ENCODE measurements at places on chromosomes 13 and 19.

- DNase-seq: no peak
These were observed 7.1 kb downstream of the ARID3A start for GRCh38 chr19:932648-933552.

DNA sequence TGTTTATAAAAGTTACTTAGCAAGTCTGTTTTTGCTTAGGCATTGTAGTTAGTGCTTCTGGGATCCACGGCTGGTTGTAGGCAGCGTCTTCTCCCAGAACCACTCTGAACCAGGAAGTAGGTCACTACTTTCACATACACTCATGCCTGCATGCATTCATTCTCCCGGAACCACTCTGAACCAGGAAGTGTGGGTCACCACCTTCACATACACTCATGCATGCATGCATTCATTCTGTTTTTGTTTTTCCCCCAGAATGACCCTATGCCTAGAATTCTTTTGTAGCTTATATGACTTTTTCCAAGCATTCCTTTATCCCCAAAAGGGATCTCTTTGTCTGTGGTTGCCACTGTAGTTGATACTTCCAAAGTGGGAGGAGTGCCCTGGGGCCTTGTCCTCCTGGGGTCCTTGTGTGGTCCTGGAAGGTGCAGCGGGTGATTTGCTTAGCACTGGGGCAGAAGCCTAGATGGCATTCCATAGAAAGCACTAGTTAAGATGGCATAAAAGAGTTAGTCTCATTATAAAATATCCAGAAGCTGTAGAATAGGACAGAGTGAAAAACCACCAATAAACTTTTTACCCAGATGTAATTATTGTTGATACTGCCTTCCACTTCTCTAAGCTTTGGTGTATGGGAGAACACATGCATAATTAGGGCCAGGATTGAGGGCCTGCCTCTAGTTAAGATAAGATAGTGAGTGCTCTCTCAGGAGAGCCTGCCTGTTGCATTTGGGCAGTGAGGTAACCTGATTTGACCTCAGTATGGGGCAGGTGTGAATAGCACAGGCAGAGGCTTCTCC, 68.6 kb upstream of the TEX29 start:
- DNase-seq: no peak

GRCh38 chr19:19468424-19469050, 46.8 kb downstream of the TSSK6 start:
- no peak for DNase-seq

GRCh38 chr13:19634256-19634740, 839 bp downstream of the MPHOSPH8 start:
- no peak for DNase-seq

GRCh38 chr13:48727241-48728011, 73.7 kb downstream of the CYSLTR2 start:
- DNase-seq: no peak

- DNase-seq: no peak
These were observed 61.3 kb upstream of the MEDAG start for GRCh38 chr13:30844548-30845296.

DNA sequence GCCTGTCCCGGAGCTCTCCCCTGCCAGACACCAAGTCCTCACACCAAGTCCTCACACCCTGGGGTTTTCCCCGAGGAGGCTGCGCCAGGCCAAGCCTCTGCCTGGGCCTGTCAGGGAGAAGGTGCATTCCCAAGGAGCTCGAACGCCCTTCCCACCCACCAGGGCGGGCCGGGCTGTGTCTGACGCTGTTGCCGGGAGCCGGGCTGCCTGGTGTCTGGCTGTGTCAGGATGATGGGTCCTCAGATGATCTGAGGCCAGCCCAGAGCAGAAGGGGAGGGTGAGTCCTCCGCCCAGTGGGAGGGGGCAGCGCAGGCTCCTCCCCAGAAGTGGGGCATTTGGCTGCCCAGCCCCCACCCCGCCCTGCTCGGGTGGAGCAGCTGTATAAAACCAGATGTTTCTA, 2.3 kb upstream of the HAS1 start:
- no peak for DNase-seq

DNA sequence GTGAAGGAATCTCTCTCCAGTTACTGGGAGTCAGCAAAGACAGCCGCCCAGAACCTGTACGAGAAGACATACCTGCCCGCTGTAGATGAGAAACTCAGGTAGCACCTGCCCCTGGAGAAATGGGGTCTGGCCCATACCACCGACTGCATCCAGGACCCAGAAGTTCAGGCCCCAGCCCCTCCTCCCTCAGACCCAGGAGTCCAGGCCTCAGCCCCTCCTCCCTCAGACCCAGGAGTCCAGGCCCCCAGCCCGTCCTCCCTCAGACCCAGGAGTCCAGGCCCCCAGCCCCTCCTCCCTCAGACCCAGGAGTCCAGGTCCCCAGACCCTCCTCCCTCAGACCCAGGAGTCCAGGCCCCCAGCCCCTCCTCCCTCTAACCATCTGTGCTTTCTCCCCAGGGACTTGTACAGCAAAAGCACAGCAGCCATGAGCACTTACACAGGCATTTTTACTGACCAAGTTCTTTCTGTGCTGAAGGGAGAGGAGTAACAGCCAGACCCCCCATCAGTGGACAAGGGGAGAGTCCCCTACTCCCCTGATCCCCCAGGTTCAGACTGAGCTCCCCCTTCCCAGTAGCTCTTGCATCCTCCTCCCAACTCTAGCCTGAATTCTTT, 3.0 kb downstream of the APOC2 start:
- no peak for DNase-seq

DNA sequence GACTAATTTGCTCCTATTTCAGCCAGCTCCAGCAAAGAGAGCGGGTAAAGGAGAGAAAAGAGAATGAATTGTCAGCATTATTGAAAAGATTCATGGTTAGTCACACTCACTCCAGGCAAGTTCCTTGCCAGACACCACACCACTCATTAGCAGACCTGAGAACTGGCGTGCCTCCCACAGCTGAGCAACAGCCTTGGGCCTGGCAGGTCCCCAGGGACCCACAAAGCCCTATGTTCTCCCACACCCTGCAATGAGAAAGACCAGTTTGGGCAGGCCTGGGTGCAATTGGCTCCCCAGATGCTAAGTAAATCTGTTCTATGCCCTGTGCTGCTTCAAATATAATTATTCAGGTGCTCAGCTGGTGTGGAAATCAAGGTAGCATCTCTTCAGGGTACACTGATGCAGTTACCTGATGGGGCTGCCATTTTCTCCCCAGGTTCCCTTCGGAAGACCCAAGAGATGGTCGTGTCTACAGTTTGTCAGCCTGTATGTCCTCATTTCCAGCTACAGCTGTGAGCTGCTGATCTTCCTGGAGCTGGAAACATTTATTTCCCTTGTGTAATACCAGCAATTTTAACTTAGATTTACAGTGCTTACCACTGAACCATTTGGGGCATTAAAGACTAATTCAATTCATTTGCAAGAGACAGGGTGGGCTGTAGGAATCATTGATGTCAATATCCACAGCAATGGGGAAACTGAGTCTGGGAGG, 405.0 kb downstream of the COG6 start:
- DNase-seq: peak; percentile 64

GRCh38 chr13:110942248-110942981, 27.5 kb upstream of the ANKRD10 start:
- DNase-seq: no peak

GRCh38 chr13:79380997-79381396, 25.1 kb downstream of the RBM26 start:
- no peak for DNase-seq

GRCh38 chr13:110422913-110423688, 116.0 kb downstream of the COL4A2 start:
- DNase-seq: no peak

DNA sequence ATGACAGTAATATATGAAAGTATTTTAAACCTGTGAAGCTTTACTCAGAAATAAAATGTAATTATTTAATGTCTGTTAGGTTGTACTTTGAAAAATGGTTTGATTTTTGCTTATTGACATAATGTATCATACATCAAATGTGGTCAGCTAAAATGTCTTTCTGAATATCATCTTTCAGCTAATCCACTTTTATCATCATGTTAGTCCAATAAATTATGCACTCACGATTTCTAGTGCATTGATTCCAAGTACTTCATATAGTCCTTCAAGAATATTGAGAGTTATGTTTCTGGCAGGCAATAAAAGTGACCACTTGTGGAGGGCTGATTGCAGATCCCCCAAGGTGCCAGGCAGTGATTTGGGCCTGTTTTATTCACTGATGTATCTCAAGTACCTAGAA, 1204.1 kb downstream of the OLFM4 start:
- peak; percentile 2 for DNase-seq

GRCh38 chr19:33280351-33280921, 21.9 kb downstream of the CEBPA start:
- DNase-seq: no peak

GRCh38 chr13:24339937-24340607, 30.7 kb downstream of the C1QTNF9 start:
- no peak for DNase-seq

- no peak for DNase-seq
These were observed 769.9 kb upstream of the SLITRK6 start for GRCh38 chr13:86569119-86569518.

DNA sequence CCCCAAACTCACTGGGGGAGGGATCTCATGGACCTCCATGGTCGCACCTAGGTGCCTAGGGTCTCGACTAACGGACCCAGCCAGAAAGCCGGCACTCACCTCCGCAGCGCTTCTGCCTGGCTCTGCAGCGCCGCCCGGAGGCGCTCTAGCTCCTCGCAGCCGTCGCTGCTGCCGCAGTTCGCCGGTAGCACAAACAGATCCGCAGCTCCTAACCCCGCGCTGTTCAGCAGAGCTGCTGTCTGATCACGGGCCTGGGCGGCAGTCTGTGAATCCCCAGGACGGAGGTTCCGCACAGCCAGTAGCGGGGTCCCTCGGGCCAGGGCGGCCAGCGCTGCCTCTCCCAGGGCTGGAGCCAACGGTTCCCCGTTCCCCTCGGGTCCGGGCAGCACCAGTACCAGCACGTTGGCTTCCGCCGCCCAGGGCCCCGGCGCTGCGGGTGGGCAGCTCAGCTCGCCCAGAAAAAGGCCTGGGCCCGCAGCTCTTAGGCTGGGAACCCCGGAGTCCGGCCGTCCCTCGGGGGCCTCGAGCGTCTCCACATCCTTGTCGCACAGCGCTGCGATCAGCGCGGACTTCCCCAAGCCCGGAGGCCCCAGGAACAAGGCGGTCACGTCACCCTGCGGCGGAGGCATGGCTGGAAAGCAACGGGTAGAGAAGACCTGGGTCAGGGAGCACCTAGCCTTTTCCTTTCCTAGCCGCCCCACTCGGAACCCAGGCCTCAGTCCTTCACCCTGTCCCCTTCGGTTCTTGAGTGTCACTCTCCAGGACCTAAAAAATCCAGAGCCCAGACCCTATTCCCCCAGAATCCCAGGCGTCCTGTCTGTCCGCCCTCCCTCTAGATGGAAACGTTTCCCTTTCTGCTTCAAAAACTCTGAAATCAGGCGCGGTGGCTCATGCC, 977 bp downstream of the IRGQ start:
- DNase-seq: peak; percentile 64

GRCh38 chr13:65915195-65915594, 1314.9 kb downstream of the PCDH9 start:
- no peak for DNase-seq

DNA sequence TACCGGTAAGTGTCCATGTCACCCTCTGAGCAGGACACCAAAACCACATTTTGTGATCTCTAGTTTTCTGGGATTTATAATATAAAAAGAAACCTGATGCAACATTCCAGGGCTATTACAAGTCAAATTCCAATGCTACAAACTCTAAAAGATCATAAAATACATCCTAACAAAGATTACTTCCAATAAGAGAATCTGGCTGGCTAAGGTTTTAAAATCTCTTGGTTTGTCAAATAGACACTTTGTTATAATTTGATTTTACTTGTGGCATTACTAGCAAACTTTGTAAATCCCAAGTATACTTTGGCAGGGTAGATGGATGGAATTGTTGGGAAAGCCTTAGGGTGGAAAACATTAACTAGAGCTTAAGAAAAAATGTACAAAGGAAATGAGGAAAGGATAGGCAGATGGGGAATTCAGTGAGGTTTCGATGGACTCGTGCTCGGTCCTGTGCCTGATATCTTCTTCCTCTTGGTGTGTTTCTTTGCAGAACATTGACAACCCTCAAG, 74.0 kb upstream of the POMP start:
- DNase-seq: no peak

DNA sequence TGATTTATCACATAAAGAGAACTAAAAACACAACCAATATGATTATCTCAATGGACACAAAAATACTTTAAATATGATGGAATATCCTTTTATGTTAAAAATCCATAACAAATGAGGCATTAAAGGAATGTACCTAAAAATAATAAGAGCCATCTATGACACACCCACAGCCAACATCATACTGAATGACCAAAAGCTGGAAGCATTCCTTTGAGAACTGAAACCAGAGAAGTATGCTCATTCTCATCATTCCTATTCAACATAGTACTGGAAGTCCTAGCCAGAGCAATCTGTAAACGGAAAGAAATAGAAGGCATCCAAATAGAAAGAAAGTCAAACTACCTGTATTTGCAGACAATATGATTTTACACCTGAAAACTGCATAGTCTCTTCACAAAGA, 671.0 kb downstream of the SLITRK1 start:
- no peak for DNase-seq

- DNase-seq: no peak
These were observed 8.9 kb downstream of the DYRK1B start for GRCh38 chr19:39825093-39825463.

DNA sequence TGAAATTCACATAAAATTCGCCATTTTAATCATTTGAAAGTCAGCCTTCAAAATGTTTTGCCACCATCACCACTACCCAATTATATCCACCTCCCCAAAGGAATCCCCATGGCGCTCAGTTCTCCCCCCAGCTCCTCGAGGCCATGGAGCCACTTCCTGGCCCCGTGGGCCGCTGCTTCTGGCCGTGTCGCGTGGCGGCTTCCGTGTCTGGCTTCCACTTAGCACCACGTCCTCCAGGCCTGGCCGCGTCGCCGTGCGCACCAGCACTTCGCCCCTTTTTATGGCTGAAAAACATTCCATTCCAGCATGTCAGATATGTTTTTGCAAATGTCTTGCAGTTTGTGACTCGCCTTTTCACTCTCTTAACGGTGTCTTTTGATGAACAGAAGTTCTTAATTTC, 46.7 kb upstream of the DCUN1D2 start:
- DNase-seq: no peak

GRCh38 chr19:14563989-14564651, 7.7 kb downstream of the NDUFB7 start:
- DNase-seq: no peak

DNA sequence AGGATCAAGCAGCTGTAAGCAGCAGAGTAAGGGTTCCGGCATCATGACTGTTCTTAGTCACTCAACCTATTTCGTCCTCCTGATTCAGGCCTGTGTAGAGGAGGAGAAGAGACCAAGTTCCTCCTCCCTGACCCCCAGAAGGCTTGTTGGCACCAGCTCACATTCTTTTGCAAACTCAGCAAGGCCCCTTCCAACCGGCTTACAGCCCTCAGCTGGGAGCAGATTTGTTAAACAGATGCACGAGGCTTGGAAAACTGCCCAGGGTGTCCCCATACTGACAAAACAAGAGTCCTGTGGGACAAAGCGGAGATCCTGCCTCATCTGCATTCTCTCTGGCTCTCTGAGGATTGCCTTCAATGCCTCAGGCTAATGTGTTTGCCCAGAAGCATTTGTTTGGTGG, 113.2 kb upstream of the SOX21 start:
- DNase-seq: no peak

- no peak for DNase-seq
These were observed 7.2 kb downstream of the DAPK3 start for GRCh38 chr19:3963458-3964255.

Measured in NCI-H2107 (cell line).